ENCODE measurements at places on chromosomes 6 and 20.

DNA sequence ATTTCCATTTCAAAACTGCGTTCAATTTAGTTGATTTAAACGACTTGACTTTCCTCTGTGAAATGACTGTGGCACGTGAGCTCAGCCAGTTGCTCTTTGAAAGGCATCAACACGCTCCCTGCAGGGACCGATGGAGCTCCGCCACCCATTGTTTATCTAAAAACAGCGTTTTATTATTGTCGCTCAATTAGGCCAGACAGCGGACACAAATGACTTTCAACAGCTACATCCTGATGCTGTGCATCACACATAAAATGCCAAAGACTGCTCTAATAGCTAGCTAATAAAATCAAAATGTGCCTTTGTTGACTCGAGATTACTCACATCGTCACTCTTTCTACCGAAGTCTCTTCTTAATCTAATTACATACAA is 332.5 kb downstream of the CD83 start:
- DNase-seq = no peak

- no peak for DNase-seq
Observed at GRCh38 chr6:128053109-128053508, 152.3 kb upstream of the THEMIS start.

- no peak for DNase-seq
Observed at GRCh38 chr6:42958125-42958524, 2.4 kb upstream of the GNMT start.

GRCh38 chr6:109523478-109523877 is 40.5 kb upstream of the ZBTB24 start:
- DNase-seq = no peak

- no peak for DNase-seq
Observed at GRCh38 chr6:74925683-74926082, 280.2 kb downstream of the COL12A1 start.

DNA sequence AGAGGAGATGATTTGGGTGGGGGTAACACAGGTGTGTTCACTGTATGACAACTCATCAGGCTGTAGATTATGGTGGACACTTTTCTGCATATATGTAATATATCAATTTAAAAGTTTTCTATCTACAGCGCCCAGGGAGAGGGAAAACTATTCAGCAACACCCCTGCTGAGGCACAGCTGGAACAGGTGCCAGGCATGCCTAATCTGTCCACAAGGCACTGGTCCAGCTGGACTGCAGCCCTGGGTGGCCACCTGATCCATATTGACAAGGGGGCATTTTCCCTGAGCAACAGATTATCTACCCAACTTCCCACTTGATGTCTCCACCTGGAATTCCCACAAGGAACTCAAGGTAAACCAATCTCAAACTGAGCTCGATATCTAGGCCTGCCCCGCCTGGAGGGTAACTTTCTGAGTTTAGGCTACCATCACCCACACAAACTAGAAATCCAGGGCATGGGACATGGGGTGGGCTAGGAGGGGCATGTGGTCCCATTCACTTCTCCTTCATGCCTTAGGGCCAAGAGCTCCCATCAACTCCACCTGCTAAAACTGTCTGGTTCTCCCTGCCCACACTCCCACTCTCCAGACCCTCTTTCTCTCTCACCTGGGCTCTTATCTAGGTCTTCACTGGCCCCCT is 4.6 kb downstream of the SLC22A16 start:
- DNase-seq = no peak

DNA sequence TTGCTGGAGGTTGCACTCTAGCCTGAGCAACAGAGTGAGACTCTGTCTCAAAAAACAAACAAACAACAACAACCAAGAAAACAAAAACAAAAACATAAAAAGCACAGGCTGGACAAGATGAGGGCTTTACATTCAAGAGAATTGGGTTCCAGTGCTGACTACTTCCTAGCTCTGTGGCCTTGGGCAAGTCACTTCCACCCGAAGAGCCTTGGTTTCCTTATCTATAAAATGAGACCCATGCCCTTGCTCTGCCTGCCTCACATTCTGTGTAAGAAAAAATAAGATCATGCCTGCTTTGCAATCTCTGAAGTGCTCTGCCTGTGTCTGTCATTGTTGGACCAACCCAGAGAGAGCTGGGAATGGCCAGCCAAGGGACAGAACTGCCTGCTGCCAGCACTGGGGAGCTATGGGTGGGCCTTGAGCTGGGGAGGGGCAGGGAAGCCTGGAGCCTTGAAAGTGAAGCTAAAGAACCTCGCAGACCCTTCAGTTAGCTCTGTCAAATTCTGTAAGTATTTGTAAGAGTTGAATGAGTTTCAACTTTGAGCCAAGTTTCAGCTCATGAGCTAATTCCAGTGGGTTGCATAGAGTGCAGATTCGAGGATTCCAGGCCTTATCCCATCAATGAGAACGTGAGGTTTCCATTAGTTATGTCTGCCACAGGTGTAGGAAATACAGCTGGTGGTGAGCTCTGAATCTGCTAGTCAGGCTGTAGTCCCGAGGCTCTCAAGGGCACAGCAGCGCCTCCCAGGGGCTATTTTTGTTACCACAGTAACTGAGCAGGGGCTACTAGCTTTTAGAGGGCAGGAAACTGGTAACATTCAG is 93.2 kb downstream of the DLGAP4 start:
- DNase-seq = peak; percentile 9

DNA sequence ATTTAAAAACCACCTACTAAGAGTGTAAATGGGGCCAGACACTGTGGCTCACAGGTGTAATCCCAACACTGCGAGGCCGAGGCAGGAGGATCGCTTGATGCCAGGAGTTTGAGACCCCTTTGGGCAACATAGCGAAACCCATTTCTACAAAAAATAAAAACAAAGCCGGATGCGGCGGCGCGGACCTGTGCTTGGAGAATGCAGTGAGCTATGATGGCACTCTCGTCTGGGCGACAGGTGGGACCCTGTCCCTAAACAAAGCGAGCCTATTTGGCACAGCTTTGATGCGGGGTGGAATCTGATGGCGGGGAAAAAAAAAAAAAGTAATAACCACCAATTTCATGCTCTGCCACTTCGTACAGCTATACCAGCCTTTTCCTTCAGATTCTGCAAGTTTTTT is 1.1 kb downstream of the TCP1 start:
- no peak for DNase-seq

DNA sequence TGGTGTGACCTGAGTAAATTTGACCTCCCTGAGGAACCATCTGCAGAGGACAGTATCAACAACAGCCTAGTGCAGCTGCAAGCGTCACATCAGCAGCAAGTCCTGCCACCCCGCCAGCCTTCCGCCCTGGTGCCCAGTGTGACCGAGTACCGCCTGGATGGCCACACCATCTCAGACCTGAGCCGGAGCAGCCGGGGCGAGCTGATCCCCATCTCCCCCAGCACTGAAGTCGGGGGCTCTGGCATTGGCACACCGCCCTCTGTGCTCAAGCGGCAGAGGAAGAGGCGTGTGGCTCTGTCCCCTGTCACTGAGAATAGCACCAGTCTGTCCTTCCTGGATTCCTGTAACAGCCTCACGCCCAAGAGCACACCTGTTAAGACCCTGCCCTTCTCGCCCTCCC is 24.3 kb downstream of the GTSF1L start:
- no peak for DNase-seq

DNA sequence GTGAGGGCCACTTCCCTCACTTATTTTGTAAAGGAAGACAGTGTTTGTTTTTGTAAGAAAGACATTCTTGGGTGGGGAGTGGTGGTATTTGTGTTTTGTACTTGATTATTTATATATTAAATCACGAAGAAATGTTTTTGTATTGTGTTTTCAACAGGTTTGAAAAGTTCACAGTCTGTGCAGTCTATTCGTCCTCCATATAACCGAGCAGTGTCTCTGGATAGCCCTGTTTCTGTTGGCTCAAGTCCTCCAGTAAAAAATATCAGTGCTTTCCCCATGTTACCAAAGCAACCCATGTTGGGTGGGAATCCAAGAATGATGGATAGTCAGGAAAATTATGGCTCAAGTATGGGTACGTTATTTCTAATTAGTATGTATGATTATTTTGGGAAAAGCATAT is 137.2 kb downstream of the NCOA3 start:
- DNase-seq = no peak

DNA sequence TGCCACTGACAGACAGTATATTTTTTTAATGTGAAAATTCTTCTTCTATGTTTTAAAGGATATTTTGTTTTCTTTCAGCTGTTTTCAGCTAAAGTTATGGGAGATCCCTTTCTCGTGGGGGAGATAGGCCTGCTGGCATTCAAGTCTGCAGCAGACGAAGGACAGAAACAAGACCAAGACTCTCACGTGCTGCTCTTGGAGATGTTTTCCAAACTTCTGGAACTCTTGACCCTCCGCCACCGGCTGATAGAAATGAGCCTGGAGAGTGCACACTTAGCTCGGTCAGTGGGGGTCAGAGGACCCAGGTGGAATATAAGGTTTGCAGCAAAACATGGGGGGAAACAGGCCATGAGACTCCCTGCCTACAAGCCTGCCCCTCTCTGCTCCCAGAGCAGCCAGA is 120.5 kb downstream of the CD164 start:
- no peak for DNase-seq

- DNase-seq = no peak
Observed at GRCh38 chr6:165082636-165083035, 226.8 kb downstream of the C6orf118 start.

- DNase-seq = no peak
Observed at GRCh38 chr6:163457637-163458561, 43.4 kb downstream of the QKI start.
